Activated T-cell treated with anti-CD3 and anti-CD28 coated beads, Interleukin-2, amount 50 U/mL, for 72 hours (primary cell): ENCODE measurements at places on chromosomes 4 and X. TPM values are rescaled to one million over a fixed set of nuclear protein-coding genes. Genes with fewer than 3 reads are reported as not detected.

The VSIG4 gene
- total RNA-seq: 0.22 TPM

The HSFX3 gene
- total RNA-seq: not detected

The WDFY3 gene
- 1.3 TPM for total RNA-seq

DNA sequence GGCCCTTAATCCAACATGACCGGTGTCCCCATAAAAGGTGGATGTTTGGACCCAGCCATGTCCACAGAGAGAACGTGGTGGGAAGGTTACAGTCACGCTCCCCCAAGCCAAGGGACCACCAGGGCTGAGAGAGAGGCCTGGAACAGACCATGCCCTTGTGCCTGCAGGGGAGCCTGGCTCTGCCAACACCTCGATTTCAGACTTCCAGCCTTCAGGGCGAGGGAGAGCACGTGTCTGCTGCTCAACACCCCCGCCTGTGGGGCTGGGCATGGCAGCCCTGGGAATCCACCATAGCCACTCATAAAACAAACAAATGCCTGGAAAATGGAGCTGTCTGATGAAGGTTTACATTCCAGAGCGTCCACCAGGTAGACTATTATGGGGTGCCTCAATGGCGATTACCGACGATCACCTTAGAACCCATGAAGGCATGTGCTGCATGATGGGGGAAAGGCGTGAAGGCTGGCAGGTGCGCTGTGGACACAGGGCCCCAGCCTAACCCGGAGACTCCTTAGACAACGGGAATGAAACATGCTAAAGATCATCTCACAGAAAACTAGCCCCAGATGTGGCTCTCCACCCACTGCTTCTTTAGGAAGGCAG is 42.3 kb upstream of the HMX1 start:
- no peaks in the 10 kb centered on the region for H3K4me1 ChIP-seq
- H3K27me3 ChIP-seq: peaks cover 5% of the 10 kb centered on the region
- no peaks in the 10 kb centered on the region for H3K36me3 ChIP-seq
- no peak for DNase-seq
- H3K27ac ChIP-seq: no peak overlapping the region
- no peak overlapping the region for H3K4me3 ChIP-seq

DNA sequence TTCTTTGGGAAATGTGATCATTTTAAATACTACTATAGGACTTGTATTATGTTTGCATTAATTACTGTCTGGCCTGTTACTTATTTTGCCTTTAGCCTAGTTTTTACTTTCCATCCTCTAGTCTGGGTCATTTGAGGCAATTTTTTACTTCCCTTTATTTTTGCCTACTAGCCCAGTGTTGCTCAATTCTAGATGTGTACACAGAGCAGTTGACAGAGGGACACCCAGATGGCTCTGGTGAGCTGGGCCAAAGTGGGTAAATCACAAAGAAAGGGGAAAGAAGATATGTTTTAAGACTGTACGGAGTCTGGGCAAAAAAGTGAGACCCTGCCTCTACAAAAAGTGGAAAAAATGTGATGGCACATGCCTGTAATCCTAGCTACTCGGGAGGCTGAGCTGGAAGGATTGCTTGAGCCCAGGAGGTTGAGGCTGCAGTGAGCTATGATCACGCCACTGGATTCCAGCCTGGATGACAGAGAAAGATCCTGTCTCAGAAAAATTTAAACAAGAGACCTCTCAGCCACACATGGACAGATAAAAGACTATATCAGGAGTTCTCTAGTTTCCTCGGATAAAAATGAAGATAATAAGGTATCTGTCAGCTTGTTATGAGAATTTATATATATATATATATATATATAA is 35.7 kb downstream of the APOO start:
- H3K4me3 ChIP-seq: no peak overlapping the region
- H3K36me3 ChIP-seq: peaks cover 2% of the 10 kb centered on the region
- no peaks in the 10 kb centered on the region for H3K4me1 ChIP-seq
- H3K27me3 ChIP-seq: peaks cover 6% of the 10 kb centered on the region

The PCDH11X gene
- total RNA-seq: not detected

GRCh38 chr4:183436417-183436816 is 8.0 kb upstream of the CDKN2AIP start:
- H3K4me3 ChIP-seq: no peak overlapping the region
- no peak for DNase-seq
- H3K27ac ChIP-seq: no peak overlapping the region
- peaks cover 6% of the 10 kb centered on the region for H3K4me1 ChIP-seq

The ZBED1 gene
- total RNA-seq: 28.5 TPM

The PLAC8 gene
- total RNA-seq: 48.0 TPM

GRCh38 chr4:71497078-71497477 is 158.3 kb downstream of the SLC4A4 start:
- no peak overlapping the region for H3K27ac ChIP-seq
- no peak overlapping the region for H3K4me3 ChIP-seq
- no peaks in the 10 kb centered on the region for H3K4me1 ChIP-seq

DNA sequence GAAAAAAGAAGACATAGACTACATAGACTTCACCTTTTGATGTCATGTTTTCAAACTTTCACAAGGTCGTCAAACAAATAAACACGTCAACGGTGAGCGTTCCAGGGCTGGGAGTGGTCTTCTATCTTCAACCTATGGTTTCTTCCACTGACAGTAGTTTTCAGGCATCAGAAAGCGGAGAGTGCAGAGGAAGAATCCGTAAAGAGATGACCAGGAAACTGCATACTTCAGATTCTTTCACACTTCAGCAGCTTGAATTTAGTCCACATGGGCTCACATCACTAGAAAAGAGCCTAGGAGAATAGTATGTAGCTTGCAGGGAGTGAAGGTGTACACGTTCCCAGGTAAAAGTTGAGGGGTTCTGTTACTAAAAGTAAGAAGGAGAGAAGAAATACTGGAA is 58.5 kb downstream of the NPY1R start:
- DNase-seq: no peak
- no peaks in the 10 kb centered on the region for H3K4me1 ChIP-seq
- H3K4me3 ChIP-seq: no peak overlapping the region

GRCh38 chr4:48944252-48944651 is 37.7 kb upstream of the OCIAD2 start:
- H3K36me3 ChIP-seq: no peaks in the 10 kb centered on the region
- peaks cover 15% of the 10 kb centered on the region for H3K4me1 ChIP-seq
- no peak overlapping the region for H3K27ac ChIP-seq
- H3K27me3 ChIP-seq: no peaks in the 10 kb centered on the region
- H3K4me3 ChIP-seq: no peak overlapping the region
